ENCODE measurements at places on chromosomes 7 and 10. TPM values are rescaled to one million over a fixed set of nuclear protein-coding genes. Genes with fewer than 3 reads are reported as not detected.

DNA sequence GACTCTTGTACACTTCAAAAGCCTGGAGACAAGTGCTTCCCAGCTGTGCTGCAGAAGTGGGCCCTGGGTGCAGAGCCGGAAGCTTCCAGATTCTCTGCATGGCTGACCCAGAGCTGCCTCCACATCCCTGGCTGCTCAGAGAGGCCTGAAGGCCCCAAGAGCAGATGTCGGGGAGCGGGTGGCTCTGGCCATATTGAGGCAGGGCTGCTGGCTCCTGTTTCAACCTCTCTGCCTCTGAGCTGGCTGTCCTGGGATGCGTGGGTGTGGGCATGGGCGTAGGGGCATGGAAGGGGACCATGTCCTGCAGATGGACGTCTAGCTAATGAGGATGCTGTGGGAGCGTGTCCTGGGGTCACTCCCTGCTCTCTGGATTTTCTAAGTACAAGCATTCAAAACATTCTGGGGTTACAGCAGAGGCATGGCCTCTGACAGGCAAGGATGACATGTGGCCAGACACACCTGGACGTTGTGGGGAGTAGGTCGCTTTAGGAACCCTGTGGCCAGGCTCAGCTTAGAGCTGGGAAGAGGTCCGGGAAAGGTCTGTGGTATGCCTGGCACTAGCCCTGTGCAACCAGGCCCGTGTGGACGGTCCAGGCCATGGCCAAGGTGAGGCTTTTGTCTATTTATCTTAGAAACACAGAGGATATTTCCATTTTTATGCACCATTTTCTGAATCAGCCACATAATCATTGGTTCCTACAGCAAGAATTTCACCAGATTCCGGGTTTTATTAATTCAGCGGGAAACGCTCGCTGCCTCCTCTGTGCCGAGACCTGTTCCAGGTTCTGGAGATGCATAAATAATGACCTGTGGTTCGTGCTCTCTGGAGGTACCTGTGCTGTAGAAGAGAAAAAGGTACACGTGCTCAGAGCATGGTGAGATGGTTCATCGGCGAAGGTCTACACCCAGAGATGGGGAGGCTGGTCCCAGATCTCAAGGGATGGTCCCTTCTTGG is 361.1 kb downstream of the GLRX3 start:
- DNase-seq: no peak

NKX1-2 gene
- total RNA-seq: 0.86 TPM

GRCh38 chr10:17289763-17290162 is 61.7 kb downstream of the VIM start:
- no peak for DNase-seq

GRCh38 chr10:123564631-123565030 is 101.5 kb upstream of the GPR26 start:
- peak; percentile 61 for DNase-seq

FAM24B gene
- total RNA-seq: 5.2 TPM

DNA sequence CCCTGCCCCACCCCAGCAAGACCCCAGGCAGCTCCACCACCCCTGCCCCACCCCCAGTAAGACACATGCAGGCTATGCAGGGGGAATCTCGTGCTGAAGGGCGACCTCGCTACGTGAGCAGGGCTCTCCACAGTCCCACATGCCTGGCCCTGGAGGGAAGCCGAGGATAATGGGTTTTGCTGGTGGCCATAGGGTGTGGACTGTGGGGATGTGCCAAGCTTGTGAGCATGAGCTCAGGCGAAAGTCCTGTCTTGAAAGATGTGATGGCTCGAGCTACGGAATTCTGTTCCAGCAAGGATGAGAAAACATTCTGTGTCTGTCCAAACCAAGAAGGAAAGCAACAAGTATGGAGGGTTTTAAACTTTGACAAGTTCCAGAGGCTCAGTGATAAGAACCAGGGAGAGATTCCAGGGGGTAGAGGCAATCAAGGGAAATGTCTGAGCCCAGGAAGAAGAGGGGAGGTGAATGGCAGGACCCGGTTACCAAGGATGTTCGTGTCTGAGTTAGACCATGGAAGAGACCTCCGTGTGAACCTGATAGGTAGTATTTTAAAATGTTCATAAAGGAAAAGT is 63.1 kb downstream of the PYROXD2 start:
- DNase-seq: no peak

DNA sequence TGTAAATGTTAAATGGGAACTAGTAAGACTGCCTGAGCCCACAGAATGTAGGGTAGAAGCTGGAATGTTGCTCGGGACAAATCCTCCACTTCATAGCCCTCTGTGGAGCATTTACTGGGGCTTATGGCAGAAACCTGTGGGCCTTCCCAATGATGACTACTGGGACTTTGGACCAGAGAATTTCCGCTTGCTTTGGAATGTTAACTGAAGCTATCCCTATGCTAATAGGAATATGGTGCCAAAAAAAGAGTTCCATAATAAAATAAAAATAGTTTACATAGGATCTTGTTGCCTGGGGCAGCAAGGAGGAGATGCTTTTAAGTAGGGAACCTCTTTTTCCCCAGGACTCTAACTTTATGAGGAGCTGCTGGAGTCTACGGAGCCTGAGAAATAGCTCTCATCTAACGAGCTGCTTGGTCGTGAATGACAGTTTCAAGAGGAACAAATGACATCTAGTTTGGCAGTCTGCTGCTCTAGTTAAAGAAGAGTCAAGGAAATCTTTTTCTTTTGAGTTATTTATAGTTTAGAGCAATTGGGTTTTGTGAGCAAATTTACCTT is 5.7 kb upstream of the DYNC2I1 start:
- DNase-seq: no peak

ZKSCAN1 gene
- total RNA-seq: 13.9 TPM

DNA sequence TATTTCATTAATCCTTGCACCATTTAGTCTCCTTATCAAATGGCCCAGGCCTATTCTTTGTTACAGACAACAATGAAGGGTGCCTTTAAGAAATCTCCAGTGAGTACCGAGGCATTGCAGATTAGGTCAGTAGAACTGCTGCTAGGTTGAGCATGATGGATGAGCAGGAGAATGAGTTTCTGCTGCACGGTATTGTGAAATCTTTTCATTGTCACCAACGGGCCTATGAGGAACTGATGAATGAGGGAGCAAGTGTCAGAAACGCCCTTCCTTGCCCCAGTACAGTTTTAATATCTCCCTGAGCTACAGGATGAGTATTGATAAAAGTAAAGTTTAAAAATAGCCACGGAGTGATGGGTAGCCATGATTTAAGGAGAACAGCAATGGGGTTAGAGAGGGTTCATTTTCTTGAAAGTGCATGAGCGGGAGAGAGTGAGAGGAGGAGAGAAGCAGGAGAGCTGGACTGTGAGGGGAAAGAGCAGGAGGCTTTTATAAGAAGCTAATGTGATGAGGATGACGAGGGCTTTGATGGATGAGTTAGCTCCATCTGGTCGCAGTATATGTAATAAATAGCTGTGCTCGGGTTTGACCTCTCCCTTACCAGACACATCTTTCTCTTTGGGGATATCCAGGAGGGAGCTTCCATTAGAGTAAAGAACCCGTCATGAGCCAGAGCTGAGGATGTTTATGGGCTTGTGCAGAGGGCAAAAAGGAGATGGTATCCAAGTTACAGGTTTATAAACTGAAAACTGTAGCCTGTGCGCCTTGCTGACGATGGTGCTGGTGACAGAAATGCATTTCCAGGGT is 526.1 kb downstream of the LRMDA start:
- no peak for DNase-seq

DNA sequence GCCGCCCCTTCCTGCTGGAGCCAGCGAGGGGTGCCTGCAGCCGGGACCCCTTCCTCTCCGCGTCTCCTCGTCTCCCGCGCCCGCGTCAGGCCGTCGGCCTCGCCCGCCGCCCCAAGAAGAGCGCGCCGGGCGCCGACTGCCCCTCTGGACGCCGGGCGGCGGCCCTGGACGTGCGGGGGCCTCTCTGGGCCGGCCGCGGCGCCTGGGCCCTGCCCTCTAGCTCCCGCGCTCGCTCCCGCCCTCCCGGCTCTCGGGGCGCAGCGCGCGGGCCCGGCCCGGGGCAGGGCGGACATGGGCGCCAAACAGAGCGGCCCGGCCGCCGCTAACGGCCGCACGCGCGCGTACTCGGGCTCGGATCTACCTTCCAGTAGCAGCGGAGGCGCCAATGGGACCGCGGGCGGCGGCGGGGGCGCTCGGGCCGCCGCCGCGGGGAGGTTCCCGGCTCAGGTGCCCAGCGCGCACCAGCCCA is 704 bp downstream of the ZNRF2 start:
- DNase-seq: peak; percentile 29

AZGP1 gene
- total RNA-seq: not detected

- DNase-seq: peak; percentile 68
These were observed 1120.6 kb downstream of the SORCS1 start for GRCh38 chr10:106043863-106044262.

MCM10 gene
- 16.1 TPM for total RNA-seq

DNA sequence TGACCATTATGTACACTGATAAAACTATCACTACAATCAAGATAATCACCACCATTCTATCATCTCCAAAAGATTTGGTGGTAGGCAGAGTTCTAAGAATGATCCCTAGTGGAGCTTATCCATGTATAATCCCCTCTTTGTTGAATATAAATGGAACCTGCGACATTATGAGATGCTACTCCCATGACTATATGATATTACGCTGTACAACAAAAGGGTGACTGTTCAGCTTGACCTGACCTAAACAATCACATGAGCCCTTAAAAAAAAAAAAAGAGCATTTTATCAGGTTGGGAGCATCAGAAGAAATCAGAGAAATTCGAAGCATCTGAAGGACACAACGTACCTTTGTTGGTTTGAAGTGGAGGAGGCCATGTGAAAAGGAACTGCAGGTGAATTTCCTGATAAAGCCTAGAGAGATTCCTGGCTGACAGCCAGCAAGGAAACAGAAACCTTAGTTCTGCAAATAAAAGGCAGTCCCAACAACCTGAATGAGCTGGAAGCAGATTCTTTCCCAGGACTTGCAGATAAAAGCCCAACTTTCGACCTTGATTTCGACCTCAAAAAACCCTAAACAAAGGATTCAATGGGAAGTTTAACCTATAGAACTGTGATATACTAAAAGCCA is 270.7 kb downstream of the ADRA2A start:
- DNase-seq: no peak

GRCh38 chr7:43760861-43761260 is 2.4 kb downstream of the BLVRA start:
- DNase-seq: no peak

GALNT17 gene
- total RNA-seq: not detected

CYP2C19 gene
- total RNA-seq: not detected

- DNase-seq: peak; percentile 14
These were observed 196.0 kb upstream of the FZD1 start for GRCh38 chr7:91068136-91068795.

DNA sequence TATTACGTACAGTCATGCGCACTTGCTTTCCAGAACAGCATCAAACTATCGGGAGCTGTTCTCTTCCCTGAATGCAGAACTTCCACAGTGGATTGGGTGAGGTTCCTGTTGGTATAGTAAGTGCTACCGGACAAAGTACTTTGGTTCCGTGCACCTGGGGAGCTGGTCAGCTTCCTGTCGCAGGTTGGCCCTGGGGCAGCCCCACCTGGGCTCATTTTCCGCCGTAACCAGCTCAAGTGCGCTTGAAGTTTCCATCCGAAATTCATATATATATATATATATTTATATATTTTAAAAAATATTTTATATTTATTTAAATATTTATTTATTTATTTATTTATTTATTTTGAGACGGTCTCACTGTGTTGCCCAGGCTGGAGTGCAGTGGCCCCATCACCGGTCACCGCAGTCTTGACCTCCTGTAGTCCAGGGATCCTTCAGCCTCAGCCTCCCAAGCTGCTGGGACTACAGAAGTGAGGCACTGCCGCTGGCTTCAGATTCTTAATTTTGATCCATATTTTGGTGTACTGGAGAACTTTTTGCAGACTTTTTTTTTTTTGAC is 6.5 kb downstream of the SCART1 start:
- no peak for DNase-seq

DNA sequence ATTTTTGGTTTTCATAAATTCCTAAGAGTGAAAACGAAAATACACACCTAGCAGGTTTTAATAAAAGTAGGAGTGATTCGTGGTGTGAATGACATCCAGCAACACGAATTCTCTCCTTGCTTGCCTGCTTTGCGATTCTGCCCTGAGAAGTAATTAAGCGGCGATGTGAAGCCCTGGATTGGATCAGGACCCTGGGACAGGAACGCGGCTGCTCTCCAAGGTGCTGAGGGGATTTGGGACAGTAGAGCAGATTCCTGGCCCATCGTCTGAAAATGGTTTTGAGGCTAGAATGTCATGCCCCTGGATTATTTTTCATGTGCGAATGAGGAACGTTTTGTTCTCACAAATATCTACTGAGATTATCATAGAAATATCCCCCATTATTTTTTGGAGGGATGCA is 7.8 kb downstream of the NPS start:
- DNase-seq: no peak

DNA sequence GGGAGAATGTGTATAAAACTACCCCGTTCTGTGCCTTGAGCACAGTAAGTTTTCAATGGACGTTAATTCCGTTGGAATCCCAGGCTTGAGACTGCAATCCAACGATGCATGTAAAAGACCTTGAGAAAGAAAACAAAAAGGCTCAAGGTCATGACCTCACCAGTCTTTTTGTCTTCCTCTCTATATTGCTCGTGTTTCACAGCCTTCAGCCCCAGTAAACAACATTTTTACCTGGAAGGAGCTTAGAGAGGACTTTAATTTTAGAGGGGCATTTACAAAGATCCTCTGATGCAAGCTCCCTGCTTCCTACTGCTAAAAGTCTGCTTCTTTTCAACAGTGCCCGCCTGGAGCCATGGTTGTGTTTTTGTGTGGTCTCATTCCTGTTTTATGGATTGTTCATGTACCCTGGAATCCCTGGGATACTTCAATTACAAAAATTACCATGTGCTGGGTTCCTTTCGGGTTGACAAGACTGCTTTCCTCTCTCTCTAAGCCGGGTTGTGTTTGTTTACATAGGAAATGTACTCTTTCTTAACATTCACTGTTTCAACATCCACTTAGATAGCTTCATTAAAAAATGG is 320.1 kb upstream of the NFE2L3 start:
- DNase-seq: no peak

OR2A12 gene
- not detected for total RNA-seq

GRCh38 chr10:124143721-124144120 is 50.3 kb upstream of the CHST15 start:
- no peak for DNase-seq

KIAA1549 gene
- total RNA-seq: 8.2 TPM

- no peak for DNase-seq
These were observed 916 bp downstream of the LAMB1 start for GRCh38 chr7:108001764-108002725.

GRCh38 chr7:138926241-138926612 is 55.0 kb downstream of the KIAA1549 start:
- no peak for DNase-seq

DNA sequence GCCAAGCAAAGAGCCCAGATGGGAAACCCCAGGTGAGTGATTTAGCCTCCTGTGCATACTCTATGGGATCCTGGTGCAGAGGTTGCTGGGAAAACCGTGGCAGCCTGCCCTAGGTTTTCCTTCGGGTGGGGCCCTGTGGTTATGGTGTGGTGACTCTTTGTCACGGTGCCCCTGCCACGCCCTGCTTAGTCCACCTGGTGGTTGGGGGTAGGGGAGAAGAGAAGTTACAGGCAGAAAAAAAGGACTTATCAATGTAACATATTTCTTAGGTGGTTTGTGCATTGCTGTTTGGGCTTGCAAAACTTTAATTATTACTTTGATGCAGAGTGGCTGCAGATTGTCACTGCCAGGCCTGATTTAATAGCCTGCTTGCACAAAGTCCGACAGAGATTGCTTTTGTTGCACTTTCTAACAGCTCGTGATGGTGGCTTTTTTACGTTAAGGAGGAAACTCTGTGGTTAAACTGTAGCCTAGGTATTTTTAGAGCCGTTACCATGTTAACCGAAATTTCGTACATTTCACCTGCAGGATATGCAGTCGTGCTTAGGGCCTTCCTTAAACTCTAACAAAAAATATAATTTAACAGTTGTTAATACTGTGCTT is 197.4 kb downstream of the RNLS start:
- no peak for DNase-seq

- DNase-seq: no peak
These were observed 17.2 kb upstream of the CROT start for GRCh38 chr7:87328281-87328680.

Data from PC-3 (cell line).